ENCODE measurements at places on chromosomes 7 and 10.

- DNase-seq, result no peak
Observed at GRCh38 chr10:43039624-43040481, 37.0 kb upstream of the RET start.

DNA sequence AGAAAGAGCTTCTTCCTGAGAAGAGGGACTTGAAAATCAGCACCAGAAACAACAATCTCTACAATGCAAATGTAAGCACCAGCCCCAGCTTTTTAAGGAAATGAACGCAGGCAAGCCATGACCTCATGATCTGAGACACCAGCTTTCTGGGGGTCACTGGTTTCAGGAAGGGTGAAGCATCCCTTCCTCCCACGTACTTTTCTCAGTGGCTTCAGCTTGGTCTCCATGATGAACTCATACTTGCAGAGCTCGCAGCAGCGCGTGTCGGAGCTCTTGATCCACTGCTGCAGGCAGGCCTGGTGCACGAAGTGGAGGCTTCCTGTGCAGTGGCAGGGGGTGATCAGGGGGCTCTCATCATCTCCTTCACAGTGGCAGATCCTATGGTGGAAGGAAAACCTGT lies 87.0 kb downstream of the ALOX5 start:
- DNase-seq, result no peak

GRCh38 chr10:89889606-89890005 lies 188.2 kb downstream of the KIF20B start:
- DNase-seq, result no peak

DNA sequence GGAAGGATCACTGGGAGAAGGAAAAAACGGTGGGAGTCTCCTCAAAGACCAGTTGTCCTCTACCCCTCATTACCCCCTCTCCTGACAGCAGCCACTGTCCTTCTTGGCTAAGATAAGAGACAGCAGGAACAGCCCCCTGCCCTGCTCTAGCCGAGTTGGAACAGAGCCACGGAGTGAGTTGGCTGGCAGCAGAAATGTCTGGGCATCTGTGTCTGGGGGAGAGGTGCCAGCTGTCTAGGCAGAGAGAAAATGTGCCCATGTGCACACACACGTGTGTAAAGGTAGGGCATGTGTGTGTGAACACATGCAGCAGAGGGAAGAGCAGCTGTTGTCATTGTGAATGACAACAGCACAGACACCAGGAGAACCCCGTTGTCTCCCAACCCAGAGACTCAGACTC lies 9.4 kb upstream of the HILPDA start:
- no peak for DNase-seq

Data from HFF-Myc (cell line).